ENCODE measurements at places on chromosomes 5 and 9. TPM values are rescaled to one million over a fixed set of nuclear protein-coding genes. Genes with fewer than 3 reads are reported as not detected.

GRCh38 chr9:3028535-3028934, 184.6 kb upstream of the PUM3 start:
- DNase-seq, result peak; percentile 11

DNA sequence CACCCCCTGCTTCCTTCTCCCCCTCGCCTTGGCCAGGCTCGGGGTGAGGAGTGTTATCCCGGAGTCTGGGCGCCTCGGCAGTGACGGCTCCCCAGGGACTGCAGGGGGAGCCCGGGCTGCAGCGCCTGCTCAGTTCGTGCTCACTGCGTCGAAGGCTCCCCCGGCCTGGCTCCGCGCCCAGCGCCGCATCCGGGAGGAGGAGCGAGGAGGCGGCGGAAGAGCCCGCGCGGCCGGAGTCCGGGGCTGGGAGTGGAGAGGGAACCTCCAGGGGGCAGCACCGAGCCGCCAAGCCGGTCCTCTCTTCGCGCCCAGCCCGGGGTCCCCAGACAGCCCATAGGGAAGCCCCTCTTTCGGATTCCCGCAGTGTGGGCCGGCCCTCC, 1.3 kb upstream of the EGR1 start:
- DNase-seq, result peak; percentile 96

GRCh38 chr5:167643631-167644280, 647.7 kb upstream of the WWC1 start:
- no peak for DNase-seq

DNA sequence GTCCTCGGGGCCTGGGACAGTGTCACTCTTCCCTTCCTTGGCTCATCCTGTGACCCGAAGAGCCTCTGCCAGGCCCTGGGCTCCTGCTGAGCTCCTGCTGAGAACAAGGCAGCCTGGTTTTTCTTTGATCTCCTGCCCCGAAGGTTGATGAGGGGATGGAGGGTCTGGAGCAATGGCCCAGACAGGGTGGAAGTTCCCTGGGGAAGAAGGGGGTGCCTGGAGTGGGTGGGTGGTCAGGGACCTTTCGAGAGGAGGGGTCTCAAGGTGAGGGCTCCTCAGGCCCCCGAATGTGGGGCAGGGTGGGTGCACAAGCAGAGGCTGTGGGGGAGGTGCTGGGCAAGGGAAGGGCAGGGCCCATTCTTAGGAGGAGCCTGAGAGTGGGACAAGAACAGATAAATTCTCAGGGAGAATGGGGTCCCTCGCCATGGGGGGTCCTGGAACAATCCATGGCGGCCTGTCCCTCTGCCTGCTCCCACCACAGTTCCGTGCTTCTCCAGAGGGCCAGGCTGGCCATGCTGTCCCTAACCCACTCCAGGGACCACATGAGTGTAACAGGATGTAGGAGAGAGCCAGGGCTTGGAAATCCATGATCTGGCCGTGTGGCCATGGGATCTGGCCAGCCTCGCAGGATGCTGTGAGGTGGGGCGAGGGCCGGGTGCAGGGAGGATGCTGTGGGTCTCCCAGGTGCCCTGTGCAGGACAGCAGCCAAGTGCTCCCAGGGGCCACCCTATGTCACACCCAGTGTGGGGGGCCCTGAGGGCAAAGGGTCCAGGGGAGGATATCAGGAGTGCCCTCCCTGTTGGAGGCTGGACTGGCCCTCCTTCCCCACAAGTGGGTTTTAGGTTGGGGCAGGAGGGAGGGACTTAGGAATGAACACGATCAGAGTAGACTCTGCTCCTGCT, 128.5 kb upstream of the LPCAT1 start:
- DNase-seq, result no peak

MLANA gene
- total RNA-seq, result not detected

SLC45A2 gene
- total RNA-seq, result not detected

IL3 gene
- total RNA-seq, result not detected
